ENCODE measurements at places on chromosomes 3 and 15. TPM values are rescaled to one million over a fixed set of nuclear protein-coding genes. Genes with fewer than 3 reads are reported as not detected.

The P2RY13 gene
- total RNA-seq, result not detected

GRCh38 chr3:127670761-127671522 is 1.8 kb upstream of the ABTB1 start:
- no peak for DNase-seq

GRCh38 chr15:96888764-96889163 is 558.3 kb downstream of the NR2F2 start:
- peak; percentile 51 for DNase-seq

The HYPK gene
- total RNA-seq, result 3.0 TPM

DNA sequence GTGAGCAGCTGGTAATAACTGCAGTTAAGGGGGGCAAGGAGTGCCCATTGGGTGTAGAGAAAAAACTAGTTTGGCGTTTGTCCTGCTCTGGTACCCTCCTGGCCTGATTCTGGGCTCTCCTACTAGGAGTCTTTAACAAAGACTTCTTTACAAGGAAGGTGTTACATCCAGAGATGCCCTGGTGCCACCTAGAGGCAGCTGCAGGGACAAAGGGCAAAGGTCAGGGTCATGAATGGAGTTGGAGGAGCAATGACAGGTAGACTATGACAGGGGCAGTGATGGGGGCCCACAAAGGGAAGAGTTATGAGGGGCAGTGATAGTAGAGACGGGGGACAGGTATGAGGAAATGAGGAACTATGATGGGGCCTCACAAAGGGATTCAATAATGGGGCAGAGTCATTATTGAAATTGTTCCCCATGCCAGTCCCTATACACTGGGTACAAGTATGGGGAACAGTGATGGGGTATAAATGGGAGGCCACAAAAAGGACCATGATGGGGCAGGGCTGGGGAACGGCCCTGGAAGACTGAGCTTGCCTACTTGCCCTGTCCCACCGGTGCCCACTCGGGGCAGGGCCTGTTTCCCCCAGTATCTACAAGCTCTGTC is 7.9 kb downstream of the CCDC71 start:
- DNase-seq, result no peak

DNA sequence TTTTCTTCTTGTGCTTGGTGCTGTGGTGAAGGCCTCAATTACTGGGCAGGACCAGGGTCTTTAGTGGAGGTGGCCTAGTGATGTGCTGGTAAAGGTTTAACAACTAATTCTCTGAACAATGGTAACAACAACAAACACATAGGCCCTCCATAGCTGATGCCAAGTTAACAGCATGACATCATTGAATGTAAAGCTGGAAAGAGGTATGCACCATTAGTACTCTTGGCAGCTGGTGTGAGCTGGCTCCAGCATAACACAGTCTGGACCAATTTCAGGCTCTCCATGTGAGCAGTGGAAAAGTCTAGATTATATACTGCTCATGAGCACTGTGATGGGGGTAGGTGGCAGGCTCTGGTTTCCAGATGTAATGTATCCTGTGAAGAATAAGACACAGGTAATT is 61.8 kb downstream of the SLC7A14 start:
- DNase-seq, result no peak

DNA sequence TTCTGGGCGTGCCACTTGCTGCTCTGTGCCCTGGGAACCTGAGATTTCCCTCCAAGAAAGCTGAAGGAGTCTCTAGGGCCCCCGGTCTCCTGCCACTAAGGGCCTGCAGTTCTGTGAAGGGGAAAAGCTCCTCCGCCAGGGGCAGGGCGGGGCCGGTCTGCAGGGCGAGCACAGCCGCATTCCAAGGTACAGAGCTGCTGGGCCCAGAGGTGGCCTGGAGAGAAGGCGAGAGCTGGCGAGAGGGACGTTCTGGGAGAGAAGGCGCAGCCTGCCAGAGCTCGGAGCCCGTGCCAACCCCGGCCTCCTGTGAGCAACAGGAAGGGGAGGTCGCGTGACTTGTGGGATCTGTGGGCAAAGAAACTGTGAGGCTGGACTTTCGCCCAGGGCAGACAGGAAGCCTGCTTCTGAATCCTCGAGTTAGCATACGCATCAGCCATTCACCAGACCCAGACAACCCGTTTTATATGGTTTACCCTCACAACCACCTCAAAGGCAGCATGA is 500.4 kb downstream of the SHQ1 start:
- peak; percentile 38 for DNase-seq

DNA sequence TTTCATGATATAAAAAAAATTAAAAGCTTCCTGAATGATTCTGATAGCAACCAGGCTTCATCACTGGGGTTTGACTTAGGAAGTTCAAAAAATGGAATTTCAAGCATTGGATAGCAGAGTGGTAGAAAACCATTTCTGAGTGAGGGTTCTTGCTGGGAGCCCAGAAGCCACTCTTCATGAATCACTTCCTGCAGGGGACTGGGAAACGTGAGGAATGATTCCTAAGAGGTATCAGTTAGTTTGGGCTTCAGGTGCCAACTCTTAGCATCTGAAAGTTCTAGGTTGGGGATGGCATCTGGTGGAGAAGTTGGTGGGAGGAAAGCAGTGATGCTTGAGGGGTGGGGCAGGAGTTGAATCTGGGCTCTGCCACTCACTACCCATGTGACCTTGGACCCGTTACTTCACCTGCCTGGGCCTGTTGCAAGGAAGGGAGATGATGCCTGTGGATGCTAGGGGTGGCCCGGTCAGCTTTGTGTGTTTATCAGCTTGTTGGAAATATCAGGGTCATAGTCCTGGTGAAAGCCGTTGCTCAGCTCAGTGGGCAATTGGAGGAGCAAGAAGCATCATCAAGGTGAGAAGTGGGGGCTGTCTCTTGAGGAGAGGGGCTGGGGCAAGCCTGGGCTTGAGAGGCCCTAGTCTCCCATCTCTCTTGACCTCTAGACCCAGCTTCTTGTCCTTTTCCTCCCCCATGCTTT is 37.0 kb upstream of the TNFAIP8L3 start:
- no peak for DNase-seq

DNA sequence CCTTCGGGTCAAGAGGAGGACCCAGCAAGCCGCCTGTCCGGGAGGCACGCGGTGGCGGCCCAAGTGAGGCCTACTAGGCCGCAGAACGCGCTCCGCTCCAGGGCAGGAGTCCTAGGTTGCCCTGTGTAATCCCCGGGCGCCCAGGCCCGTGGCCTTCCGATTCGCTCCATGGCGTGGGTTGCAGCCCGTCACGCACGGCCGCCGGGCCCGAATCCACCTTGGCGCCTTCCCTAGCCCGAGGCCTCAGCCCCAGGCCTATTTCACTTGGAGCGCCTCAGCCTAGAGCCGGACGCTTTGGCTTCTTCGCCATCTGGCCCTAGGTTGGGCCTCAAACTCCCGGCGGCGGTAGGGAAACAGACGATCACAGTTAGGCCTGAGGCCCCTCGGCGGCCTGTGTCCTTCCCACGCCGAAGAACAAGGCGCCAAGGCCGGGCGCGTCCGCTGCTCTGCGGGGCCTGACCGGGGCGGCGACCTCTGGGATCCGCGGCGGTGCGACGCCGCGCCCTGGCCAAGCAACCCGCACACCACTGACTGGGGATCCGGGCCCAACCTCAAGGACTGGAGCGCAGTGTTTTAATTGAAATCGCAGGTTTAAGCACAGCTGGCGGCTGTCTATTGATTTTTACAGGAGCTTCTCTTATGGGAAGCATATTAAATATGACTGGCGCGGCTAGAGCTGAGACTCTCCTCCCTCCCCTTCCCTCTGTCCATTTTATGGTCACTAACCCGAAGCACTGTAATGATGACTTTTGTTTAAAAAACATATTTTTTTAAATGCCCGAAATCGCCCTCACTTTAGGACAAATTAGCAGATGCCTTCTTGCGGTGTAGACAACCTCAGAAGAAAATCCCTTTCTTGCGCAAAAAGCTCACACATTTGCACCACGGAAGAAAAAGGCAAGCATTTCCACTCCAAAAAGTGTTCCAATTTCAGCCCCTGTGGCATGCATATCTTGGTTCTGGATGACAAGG is 3.8 kb upstream of the FEZF2 start:
- no peak for DNase-seq

DNA sequence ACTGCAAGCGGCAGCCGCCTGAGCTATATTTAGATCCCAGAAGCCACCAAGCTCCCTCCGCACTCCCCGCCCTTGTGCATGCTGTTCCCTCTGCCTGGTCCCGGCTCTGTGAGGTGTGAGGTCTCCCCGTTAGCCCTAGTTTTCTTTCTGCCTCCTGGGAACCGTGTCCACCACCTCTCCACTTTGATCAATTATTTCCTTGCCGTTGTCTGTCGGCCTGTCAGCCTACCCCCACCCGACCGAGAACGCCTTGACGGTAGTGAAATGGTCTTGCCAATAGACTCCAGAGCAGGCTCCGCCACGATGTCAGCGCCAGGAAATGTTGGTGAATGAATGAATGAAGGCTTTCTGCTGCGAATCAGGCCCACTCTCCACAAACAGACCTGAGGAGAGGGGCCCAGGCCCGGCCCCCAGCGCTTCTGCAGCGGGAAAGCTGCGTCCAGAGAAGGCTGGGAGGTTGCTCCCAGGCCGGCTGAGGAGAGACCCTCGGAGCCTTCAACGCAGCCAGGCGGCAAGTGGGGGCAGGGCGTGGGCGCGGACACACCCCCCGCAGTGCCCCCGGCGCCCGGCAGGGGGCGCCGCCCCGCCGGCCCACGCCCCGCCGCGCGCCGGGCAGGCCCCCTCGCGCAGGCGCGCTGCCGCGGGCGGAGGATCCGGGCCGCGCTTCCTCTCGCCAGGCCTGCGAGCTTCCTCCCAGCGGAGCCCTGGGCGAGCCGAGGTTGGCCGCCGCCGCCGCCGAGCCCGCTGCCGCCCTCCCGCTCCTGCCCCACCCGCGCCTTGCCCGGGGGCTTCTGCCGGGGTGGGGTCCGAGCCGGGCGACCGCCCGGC is at the start of gene CSK:
Gene CSK, plus strand, starts transcription at position 650 of the 828 bp plus-strand sequence. CDS start 16,218 bp downstream, outside the sequence.
- no peak for DNase-seq

DNA sequence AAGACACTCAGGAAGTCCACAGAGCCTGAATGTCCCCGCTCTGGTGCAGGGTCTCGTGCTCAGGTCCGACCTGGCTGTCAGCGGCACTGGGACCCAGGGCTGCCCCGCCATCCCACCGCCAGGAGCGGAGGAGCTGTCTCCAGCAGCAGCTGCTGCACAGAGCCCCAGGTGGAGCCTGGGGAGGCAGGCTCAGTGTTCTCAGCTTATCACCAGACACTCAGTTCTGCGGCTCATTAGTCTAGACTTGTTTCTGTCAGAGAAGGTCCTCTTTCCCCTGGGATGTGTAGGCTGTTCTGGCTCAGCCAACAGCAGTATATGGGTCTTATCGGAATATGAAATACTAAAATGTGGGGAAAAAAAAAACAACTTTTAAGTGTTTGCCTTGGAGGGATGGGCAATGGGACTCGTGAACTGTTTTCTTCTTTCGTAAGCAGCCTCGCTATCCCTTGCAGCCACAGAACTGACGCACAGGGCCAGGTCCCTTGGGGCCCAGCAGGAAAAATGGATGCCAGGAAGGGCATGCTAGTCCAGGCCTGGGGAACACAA is 75.9 kb downstream of the KLF13 start:
- DNase-seq, result no peak

DNA sequence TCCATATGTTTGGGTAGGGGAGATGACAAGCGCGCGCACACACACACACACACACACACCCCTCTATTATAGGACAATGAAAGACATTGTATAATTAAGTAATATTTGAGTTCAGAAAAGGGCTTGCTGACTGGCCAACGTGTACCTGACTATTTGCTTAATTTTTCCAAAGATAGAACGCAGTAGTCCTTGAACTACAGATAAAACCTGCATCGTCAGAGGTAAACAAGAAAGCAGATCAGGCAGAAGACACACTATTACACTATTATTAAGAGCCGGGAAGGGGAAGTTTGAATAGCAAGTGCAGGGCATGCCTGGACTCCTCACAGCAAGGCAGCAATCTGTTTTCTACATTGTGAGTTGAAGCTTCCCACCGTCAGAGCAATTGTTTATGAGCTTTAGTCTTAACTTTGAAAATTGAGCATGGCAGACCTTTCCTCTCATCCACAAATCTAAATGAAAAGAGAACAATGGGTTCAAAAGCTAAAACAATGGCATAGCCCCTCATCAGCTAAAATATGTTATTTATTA is 427.7 kb downstream of the GABRG3 start:
- DNase-seq, result no peak

The CLDN16 gene
- 30.2 TPM for total RNA-seq

- no peak for DNase-seq
Measured at GRCh38 chr15:89007989-89008388, 80.3 kb upstream of the ABHD2 start.

The CD200 gene
- 2.3 TPM for total RNA-seq

The SEMA3F gene
- total RNA-seq, result 10.2 TPM

- no peak for DNase-seq
Measured at GRCh38 chr3:9222956-9223639, 26.3 kb downstream of the SRGAP3 start.

The FILIP1L gene
- total RNA-seq, result 111 TPM

- DNase-seq, result no peak
Measured at GRCh38 chr3:89586676-89587075, 479.3 kb downstream of the EPHA3 start.

The ATP13A5 gene
- total RNA-seq, result not detected

- no peak for DNase-seq
Measured at GRCh38 chr15:74050127-74050526, 32.2 kb downstream of the GOLGA6A start.

GRCh38 chr15:40847223-40847961 is 3.5 kb downstream of the SPINT1 start:
- peak; percentile 91 for DNase-seq

DNA sequence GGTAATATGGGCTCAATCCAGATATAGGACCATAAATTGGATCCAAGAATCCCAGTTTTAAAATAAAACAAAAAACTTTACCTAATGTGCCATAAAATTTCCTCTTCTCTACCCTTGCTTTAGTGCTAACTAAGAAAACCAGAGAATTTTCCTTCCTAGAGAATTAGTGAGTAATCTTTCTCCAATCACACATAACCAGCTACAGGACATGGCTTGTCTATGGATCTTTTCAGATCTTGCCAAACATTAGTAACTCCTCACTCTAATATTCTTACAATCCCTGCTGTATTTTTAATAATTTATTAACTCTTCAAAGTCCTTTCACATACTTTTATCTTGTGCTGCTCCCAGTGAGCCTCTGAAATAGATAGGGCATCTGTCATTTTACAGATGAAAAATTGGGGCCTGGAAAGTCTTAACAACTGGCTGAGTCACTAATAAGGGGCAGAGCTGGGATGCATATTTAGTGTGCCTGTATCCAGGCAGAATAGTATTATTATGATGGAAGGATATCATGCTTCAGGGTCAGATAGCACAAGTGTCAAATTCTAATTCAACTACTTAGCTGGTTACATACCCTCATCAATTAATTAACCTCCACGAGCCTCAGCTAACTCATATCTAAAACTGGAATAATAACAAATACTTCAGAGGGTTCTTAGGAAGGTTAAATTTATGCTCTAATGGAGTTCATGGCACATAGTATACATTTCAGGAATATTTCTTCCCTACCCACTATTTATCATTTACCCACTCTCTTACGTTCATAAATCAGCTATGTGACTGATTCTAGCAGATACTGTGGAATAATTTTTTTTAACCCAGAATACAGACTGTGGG is 5.6 kb downstream of the ZBED2 start:
- no peak for DNase-seq

- no peak for DNase-seq
Measured at GRCh38 chr3:80355144-80355543, 587.3 kb upstream of the ROBO1 start.

GRCh38 chr3:190534986-190535385 is 21.1 kb downstream of the IL1RAP start:
- DNase-seq, result no peak

The SAXO2 gene
- under 0.01 TPM for total RNA-seq

- no peak for DNase-seq
Measured at GRCh38 chr15:66725464-66725785, 23.4 kb downstream of the SMAD6 start.

The MOBP gene
- not detected for total RNA-seq

The SERINC4 gene
- total RNA-seq, result 0.05 TPM

- DNase-seq, result peak; percentile 73
Measured at GRCh38 chr3:56800130-56800831, 1.5 kb downstream of the ARHGEF3 start.

The ERICH6 gene
- not detected for total RNA-seq
